ENCODE measurements at places on chromosomes 5 and 9. TPM values are rescaled to one million over a fixed set of nuclear protein-coding genes. Genes with fewer than 3 reads are reported as not detected.

Gene PCDHGB7
- total RNA-seq, result 4.1 TPM

DNA sequence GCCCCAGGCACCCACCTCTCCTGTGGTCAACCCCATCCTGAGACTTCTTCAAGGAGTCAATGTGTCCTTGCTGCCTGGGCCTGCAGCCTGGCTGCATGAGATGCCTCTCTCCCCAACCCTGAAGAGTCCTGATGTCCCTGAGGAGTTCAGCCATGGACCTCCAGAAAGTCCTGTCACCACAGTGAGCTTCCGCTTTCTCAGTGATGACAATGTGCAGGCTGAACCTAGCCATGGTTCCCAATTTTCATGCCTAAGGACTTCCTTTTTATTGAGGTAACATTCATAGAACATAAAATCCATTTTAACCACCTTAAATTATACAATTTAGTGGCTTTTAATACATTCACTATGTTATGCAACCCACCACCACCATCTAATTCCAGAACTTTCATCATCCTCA, 29.1 kb downstream of the DAP start:
- DNase-seq, result no peak

DNA sequence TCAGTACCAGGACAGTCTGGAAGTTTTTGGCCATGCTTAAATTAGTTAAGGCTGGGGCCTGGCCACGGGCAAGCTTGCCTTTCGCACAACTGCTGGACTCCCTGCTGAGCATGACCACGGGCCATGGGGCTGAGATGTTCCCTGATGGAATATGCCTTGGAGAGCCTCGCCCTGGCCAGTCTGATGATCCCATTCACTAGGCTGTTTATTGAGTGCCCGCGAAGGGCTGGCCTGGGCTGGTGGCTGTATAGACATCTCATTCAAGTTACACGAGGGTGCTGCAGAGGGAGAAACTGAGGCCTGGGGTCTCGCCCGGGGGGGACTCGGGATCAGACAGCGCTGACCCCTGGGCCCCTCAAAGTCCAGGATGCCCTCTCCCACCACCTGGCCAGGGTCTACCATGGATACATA, 7.8 kb upstream of the RXRA start:
- no peak for DNase-seq

Gene F2RL2
- total RNA-seq, result not detected

DNA sequence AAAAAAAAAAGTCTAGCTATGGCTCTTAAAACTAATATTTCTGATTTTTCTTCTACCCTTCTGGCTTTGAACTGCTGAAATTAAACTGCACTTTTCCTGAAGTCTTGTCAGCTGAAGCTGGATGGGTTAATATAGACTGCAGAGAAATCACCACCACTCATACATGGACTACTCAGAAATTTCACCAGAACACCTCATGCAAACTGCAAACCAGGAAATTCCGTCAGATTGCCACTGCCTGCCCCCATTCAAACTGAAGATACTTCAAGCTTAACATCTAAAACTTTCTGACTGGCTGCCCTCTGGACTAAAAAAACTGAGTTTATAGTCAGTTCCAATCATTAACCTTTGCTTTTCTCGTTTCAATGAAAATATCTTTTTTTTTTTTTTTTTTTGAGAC, 11.6 kb upstream of the ANXA2R start:
- DNase-seq, result no peak

DNA sequence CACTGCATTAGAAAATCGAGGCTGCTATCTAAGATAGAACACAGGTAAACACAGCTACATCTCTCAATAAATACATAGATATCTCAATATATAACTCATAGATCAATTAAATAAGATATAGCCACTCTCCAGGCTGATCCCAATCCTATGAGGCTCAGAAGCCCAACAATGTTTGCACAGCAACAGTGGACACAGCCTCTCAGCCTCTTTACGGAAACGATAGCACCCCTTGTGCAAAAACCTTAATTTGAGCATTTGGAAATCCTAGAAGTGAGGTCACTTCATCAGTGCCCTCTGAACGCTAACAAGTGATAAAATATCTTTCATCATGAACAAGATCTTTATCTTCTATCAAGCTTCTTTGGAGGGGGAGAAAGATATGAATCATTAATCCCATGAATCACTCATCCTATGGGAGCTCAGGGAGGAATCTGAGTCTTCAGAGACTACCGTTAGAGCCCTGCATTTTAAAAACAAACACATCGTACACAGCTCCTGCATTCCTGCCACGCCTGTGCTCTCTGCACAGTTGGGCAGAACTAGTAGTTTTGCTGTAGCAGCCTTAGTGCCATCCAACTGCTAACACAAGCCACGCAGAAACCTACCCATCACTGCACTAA, 71.4 kb downstream of the MED27 start:
- DNase-seq, result no peak

Gene EPB41L4B
- 0.44 TPM for total RNA-seq

- no peak for DNase-seq
Measured at GRCh38 chr5:159263569-159263905, 447 bp downstream of the UBLCP1 start.

Gene PGM5
- total RNA-seq, result 27.5 TPM

GRCh38 chr5:75651575-75652238, 40.5 kb downstream of the ANKDD1B start:
- DNase-seq, result no peak

- peak; percentile 83 for DNase-seq
Measured at GRCh38 chr9:127163409-127163808, 41.0 kb upstream of the ANGPTL2 start.

Gene CDK7
- total RNA-seq, result 22.4 TPM

Gene CACFD1
- total RNA-seq, result 9.2 TPM

DNA sequence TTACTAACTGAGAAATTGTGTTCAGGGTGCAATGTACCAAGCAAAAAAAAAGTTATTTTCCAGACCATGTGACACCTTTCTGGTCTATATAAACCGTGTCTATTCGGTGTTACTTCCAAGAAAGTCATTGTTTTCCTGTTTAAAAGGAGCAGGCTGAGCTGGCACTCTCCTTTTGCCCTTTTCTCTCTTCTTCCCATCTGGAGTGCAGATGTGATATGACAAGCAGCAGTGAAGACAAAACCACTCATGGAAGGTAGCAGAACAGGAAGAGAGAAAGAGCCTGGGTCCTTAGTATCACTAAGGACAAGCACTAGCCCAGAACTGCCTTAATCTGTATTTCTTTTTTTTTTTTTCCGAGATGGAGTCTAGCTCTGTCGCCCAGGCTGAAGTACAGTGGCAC, 25.6 kb downstream of the LYRM7 start:
- no peak for DNase-seq

Gene GHR
- 3.1 TPM for total RNA-seq

DNA sequence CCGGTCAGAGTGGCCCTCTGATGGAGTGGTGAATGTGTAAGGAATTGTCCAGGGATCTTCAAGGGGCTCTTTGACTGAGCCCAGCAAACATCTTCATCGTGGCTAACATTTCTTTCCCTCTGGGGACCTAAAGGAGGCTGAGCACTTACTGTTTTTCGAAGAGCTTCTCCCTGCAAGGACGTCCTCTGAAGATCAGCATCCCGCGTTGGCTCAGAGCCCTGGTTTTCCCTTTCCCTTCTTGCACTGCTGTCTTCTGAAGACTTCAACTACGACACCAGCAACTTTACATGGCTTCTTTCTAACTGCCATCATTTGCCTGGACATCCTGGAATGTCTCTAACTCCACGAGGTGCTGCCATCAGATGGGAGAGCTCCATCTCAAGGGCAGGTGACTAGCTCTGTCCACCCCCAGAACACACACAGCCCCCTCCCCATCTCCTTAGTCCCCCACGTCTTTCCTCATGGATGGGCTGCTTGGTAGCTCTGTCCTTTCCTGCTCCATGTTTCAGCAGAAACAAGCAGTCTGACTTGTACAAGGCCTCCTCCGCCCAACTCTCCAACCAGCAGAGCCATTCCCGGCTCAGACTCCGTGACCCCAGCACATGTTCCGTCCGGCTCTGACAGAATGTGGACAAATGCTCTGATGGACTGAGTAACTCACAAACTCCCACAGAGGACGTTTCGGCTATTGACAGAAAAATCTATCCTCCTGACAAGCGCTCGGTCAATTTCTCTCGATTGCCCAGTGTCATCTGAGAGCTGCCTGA, 17.1 kb downstream of the SHB start:
- no peak for DNase-seq

Gene FSTL4
- total RNA-seq, result 0.20 TPM

DNA sequence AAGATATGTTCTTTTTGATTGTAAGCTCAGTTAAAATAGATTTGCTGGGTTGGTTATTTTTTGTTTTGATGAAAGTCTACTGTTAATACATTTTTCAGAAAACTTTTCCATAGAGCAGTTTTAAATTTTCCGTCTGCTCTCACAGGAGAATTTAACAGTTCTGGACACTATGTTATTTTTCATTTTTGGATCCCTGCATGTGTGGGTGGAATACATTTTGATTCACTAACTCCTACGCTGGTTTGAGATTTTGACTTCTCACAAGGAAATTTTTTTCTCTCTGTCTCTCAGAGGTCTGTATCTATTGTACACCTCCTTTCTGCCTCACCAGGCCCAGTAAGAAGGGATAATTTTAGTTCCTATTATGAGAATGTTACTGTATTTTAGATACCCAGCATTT, 502.4 kb downstream of the CDH10 start:
- no peak for DNase-seq

GRCh38 chr9:126056312-126057021, 270.2 kb upstream of the MVB12B start:
- no peak for DNase-seq

GRCh38 chr9:86766912-86767311, 180.4 kb downstream of the GAS1 start:
- DNase-seq, result no peak

DNA sequence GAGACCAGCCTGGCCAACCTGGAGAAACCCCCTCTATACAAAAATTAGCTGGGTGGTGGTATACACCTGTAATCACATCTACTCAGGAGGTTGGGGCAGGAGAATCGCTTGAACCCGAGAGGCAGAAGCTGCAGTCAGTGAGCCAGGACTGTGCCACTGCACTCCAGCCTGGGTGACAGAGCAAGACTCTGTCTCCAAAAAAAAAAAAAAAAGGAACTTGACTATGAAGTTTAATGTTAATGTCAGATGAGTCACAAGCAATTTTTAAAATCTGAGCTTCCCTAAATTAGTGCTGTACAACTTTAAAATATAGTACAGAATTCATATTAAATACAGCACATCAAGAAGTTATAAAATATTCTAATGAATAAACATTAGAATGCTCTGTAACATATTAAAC, 1.5 kb downstream of the MEIKIN start:
- DNase-seq, result no peak

- no peak for DNase-seq
Measured at GRCh38 chr5:6396836-6397535, 18.6 kb upstream of the MED10 start.

Gene PCDHGA7
- total RNA-seq, result 0.99 TPM

DNA sequence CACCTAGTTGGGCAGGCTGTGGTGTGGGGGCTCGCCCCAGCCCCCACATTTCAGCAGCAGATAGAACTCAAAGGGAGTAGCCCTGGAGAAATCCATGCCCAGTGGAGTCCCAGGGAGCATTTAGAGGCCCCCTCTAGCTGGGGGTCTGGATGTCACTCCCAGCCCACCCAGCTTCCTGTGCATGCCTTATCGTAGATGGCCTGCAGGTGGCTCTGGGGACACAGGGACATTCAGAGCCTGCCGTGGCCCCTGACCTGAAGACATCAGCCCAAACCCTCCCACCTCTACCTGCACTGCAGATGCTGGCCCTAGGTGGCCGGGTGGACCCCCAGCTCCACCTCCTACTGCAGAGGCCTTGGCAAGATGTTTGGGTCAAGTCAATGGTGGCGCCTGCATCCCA, 49.0 kb upstream of the LMX1B start:
- no peak for DNase-seq

- no peak for DNase-seq
Measured at GRCh38 chr9:77271023-77271690, 93.8 kb downstream of the VPS13A start.

DNA sequence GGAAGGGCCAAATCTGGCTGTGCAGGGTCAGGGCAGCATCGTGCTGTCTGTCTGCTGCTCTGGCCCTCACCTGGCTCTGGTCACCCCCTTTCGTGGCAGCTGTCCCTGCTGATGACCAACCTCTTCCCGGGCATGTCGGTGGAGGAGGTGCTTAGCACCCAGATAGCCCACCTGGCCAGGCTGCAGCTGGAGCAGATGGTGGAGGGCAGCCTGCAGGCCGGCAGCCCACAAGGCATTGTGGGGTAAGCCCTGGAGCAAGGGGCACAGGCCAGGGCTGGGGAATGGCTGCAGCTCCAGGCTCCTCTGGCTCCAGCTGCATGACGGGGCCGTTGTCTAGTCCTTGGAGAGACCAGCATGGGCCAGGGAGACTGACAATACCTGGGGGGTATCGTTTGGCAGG, 8.2 kb downstream of the TOR2A start:
- DNase-seq, result no peak

Gene PCDHB13
- 2.6 TPM for total RNA-seq

Gene PLAC8L1
- 0.20 TPM for total RNA-seq

- DNase-seq, result peak; percentile 55
Measured at GRCh38 chr9:89153232-89154017, 25.2 kb downstream of the SHC3 start.

DNA sequence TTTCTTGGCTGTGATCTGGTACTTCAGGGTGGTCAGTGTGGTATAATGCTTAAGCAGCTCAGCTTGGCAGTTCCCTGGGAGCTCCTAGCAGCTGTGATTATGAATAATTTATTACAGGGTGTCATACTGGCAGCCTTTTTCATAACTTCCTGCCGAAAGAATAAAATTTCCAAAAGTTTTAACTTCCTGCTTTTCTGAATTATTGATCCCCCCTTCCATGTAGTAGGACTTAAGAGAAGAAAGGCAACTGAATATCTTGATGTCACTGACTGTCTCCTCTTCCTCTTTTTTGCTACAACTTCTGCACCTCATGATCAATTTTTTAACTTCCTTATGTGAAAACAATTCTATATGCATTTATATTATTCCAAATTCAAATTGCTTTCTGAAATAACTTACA, 74.3 kb upstream of the SPEF2 start:
- no peak for DNase-seq

- DNase-seq, result no peak
Measured at GRCh38 chr5:50672663-50673062, 6.2 kb downstream of the PARP8 start.

All from lung microvascular endothelial cell (primary cell).